Fibroblast of skin of left biceps (primary cell): ENCODE measurements at places on chromosomes 16 and 17.

GRCh38 chr16:89117975-89118289 is 24.3 kb downstream of the ACSF3 start:
- DNase-seq: no peak

DNA sequence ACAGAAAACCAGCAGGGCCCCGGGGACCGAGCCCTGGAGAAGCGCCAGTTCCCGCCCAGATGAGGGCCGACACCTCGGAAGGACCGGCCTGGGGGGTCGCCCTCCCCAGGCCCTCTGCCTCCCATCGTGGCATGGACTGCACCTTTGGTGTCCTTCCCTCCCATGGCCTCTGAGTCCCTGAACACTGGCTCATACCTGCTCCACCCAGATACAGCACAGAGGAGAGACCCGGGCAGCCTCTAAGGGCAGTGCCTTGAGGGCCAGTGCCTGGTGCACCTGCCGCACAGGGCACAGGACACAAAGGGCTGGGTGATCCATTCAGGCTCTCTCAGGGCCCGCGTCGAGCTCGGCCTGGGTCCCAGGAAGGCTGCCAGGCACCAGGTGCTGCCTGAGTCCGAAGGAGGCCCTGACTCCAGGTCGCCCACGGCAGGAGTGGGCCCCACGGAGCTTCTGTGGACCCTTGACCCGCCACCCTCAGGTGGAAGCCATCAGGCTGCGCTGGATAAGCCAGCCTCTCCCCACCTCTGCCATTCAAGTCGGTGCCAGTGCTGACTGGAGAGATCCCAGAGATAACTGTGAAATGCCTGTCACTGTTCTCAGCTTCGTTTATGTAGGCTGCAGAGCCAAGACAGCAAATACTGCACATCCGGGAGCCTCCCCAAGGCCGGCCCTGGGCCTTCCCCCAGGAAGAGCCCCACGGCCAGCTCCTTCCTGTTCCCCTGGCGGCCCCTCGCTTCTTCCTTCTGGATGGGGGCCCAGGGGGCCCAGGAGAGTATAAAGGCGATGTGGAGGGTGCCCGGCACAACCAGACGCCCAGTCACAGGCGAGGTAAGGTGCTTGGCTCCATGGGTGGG is at the start of gene ZG16B:
TSS of gene ZG16B (plus strand) at position 803 of the 854 bp plus-strand sequence. CDS start 139 bp downstream, outside the sequence.
- no peak for DNase-seq

GRCh38 chr17:34370997-34371395 is 8.0 kb upstream of the CCL1 start:
- DNase-seq: no peak

DNA sequence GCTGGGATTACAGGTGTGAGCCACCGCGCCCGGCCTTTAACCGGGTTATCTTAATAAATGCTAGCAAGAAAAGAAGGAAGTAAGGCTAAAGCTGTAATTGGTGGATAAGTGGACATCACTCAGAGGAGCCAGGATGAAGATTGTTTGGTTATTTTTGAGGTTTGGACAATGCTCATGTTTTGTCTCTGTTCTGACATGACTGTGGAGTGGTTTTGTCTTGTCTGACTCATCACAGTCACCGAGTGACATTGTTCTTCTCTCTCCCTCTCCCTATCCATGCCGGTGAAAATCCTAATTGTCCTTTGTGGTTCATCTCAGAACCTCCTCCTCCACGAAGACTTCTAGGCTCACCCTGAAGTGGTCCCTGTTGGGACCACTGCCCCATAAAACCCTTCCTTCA is 23.5 kb upstream of the GRIN2A start:
- DNase-seq: no peak

DNA sequence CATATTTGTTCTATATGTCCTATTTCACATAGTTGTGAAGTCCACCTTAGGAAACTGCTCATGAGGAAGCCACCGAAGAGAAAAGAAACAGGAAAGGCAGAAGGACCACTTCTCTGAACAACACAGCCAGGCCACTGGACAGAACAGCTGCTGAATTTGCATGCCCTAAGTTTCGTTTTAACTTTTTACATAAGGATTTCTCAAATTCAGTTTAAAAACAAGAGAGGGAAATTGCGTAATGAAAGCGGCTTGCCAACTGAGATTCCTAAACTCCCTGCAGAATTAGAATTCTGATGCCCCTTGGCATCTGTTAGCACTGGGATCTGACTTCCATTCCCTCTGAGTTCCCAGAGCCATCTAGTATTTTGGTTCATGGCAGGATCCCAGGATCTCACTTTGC is 5.0 kb upstream of the CCL8 start:
- DNase-seq: no peak
